ENCODE measurements at places on chromosomes 1 and 21.

- no peak for DNase-seq
Measured at GRCh38 chr1:61523229-61523628, 201.7 kb downstream of the TM2D1 start.

GRCh38 chr1:94004924-94005323 lies 95.7 kb upstream of the GCLM start:
- DNase-seq: peak; percentile 81

GRCh38 chr1:113508364-113509164 lies 118.2 kb downstream of the MAGI3 start:
- no peak for DNase-seq

GRCh38 chr1:177145106-177146070 lies 19.1 kb downstream of the ASTN1 start:
- no peak for DNase-seq

- no peak for DNase-seq
Measured at GRCh38 chr1:61080413-61081143, 1.8 kb upstream of the NFIA start.

- no peak for DNase-seq
Measured at GRCh38 chr1:153493343-153493960, 33.0 kb upstream of the S100A7 start.

DNA sequence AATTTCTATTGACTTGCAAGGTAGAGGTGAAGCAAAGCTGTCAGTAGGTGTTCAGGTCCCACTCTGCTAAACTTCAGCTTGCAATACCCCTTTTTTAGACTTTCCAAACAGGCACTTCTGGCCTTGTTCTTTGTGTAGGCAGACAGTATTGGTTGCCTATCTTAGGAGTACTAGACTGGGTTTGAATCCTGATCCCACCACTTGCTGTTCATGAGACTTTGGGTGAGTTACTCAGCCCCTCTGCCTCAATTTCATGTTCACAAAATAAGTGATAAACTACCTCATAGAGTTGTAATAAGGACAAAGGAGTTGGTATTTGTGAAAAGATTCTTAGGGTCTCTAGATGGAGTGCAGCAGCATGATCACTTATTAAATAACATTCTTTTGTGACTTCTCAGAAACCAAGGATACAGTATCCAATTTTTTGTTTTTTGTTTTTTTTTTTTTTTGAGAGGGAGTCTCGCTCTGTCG lies 5.2 kb downstream of the RCC1 start:
- DNase-seq: peak; percentile 27

- DNase-seq: no peak
Measured at GRCh38 chr1:39877231-39877778, 6.0 kb downstream of the TRIT1 start.

DNA sequence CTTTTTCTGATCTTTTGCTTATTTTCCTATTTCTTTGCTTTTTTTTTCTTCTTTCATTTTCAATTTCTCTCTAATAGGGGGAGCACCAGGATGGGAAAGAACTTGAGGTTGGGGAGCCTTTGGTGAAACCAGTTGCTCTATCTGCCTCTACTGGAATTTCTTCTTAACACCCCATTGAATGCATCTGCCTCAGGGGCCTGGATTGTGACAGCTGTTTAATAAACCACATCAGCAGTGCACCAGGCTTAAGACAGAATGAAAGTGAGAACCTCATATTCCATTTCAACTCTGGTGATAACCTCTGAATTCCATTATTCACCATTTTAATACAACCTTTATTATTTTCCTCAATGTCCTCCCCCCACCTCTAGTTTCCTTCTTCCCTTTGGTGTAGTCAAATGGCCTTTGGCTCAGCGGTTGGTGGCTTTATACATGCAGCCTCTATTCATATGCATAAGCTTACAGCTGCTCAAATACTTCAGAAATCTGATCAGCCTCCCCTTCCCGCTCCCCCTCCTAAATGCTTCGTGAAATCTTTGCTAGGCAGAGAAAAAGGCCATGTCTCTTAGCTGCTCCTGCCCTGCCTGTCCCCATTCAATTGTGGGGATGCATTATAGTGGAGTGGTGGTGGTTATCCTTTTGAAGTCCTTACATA lies 537.3 kb upstream of the PLXNA2 start:
- DNase-seq: no peak
